ENCODE measurements at places on chromosomes 5 and 9. TPM values are rescaled to one million over a fixed set of nuclear protein-coding genes. Genes with fewer than 3 reads are reported as not detected.

- no peak overlapping the region for H3K4me3 ChIP-seq
- H3K4me1 ChIP-seq = peaks cover 52% of the 10 kb centered on the region
- DNase-seq = no peak
- no peaks in the 10 kb centered on the region for H3K27me3 ChIP-seq
- H3K27ac ChIP-seq = no peak overlapping the region
- no peaks in the 10 kb centered on the region for H3K36me3 ChIP-seq
These were observed 735.3 kb upstream of the ZNF608 start for GRCh38 chr5:125481506-125482465.

GRCh38 chr5:9722601-9723180 is 92.5 kb upstream of the TAS2R1 start:
- no peak overlapping the region for H3K4me3 ChIP-seq
- H3K36me3 ChIP-seq = no peaks in the 10 kb centered on the region
- no peaks in the 10 kb centered on the region for H3K27me3 ChIP-seq
- H3K27ac ChIP-seq = no peak overlapping the region

- no peak overlapping the region for H3K27ac ChIP-seq
- H3K4me1 ChIP-seq = no peaks in the 10 kb centered on the region
- no peaks in the 10 kb centered on the region for H3K27me3 ChIP-seq
- H3K36me3 ChIP-seq = no peaks in the 10 kb centered on the region
- DNase-seq = no peak
- no peak overlapping the region for H3K4me3 ChIP-seq
These were observed 1392.9 kb upstream of the NUDT12 start for GRCh38 chr5:104955479-104955878.

The NUTM2F gene
- not detected for total RNA-seq

The GRIN3A gene
- not detected for total RNA-seq
